Subcutaneous adipose tissue (tissue), 4 donors: ENCODE measurements at places on chromosomes 16 and 17. TPM values are rescaled to one million over a fixed set of nuclear protein-coding genes. Genes with fewer than 3 reads are reported as not detected.

Gene P2RX5
- total RNA-seq, result not detected

Gene SKAP1
- total RNA-seq, result not detected

Gene KRTAP4-4
- not detected for total RNA-seq

Gene FKBP10
- total RNA-seq, result 13.7 TPM

Gene FAM83G
- total RNA-seq, result 5.5 TPM

Gene PRR11
- 4.8 TPM for total RNA-seq
